NCI-H2227 treated with DMSO at 0.1 percent for 48 hours (cell line): ENCODE measurements at places on chromosomes 16 and 17.

GRCh38 chr17:74493331-74493833 is 26.9 kb downstream of the CD300A start:
- DNase-seq: peak; percentile 51

DNA sequence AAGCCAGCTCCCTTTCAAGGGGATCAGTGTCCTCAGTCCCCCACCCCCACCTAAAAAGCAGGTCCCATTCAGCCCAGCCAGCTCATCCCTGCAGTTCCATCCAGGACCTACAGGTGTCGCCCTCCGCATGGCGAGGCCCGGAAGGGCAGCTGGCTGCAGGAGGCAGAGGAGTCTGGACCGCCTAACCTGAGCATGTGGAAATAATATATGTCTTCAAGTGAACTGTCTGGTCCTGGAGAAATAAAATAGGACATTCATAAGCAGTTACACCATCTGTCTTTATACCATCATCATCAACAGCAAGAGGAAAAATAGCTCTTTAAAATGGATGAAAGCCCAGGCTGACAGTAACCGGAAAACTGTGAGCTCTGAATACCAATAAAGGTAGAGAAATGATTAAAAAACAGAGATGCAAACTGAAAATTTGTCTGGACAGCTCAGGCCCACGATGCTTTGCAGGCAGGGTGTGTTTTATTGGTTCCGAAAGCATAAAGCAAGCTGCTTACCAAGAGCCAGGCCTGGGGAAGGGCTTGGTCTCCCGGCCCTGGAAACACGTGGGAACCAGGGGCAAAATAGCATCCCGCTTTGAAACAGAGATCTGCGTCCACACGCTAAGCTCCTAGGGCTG is 215.2 kb downstream of the ZFHX3 start:
- DNase-seq: peak; percentile 32

DNA sequence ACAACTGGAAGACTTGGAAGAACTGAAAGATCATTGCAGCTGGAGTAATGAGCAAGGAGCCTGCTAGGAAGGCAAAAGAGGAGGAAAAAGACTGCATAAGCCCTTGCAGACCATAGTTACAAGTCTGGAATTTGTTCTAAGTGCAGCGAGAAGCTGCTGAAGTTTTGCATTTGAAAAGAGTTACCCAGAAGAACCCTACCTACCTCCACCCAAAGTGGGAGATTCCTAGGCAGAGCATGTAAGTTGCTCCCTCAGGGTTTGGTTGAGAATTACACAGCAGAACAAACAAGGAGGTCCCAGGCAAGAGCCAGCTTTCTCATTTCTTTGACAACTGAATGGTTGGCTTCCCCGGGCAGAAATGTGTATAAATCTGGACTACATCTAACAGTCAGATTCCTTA is 118.7 kb upstream of the NUDT7 start:
- DNase-seq: no peak

- peak; percentile 53 for DNase-seq
Observed at GRCh38 chr17:16407911-16408588, 7.3 kb upstream of the TRPV2 start.

DNA sequence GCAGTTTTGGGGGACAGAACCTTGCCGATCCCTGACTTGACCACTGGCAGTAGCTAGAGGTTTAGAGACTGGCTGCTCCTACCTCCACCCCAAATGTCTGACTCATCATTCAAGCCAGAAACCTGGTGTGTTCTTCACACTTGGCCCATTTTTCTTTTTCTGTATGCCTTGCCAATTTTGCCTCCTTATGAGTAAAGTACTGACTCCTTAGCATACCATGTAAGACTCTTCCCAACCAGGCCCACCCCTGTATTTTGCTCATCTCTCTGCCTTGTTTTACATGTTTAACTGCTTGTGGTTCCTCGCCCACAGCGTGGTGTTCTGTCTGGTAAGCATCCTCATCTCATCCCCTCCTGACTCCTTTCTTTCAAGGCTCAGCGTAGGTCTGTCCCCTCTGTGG is 37.9 kb downstream of the NUP88 start:
- no peak for DNase-seq

- DNase-seq: no peak
Observed at GRCh38 chr17:42290577-42290976, 2.3 kb downstream of the STAT5A start.

GRCh38 chr17:15092261-15092660 is 172.9 kb downstream of the PMP22 start:
- no peak for DNase-seq

GRCh38 chr16:7083096-7083495 is 249.5 kb upstream of the RBFOX1 start:
- DNase-seq: no peak

- DNase-seq: no peak
Observed at GRCh38 chr16:57658878-57659674, 9.0 kb upstream of the ADGRG3 start.

DNA sequence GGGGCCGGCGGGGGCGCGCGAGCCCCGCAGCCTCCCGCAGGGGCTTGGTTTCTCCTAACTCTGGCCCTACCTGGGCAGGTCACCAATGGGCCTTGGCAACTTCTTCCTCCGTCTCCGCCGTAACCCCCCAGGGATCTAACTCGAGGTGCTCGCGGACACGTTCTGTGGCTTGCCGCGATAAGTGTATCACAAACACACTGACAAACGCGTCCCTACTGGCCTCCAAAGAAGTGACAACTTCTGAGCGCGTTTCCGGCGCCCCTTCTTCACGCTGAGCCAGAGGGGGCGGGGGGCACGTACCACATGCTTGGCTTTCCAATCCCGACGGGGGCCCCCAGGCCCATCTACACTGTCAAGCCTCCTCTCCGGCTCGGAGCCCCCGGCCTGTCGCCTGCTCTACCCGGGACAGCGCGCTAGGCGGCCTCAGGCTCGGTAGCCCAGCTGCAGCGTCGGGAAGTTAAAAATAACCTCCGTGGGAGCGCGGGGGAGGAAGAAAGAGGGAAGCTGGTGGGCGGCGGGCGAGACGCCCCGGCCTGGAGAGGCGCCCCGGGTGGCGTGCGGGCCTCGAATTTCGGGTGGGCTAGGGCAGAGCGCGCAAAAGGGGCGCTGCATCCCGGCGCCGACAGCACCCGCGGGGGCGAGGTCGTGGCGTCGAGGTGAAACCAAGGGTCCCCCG is 725 bp upstream of the SPHK1 start:
- no peak for DNase-seq

- DNase-seq: no peak
Observed at GRCh38 chr17:78002166-78002565, 43.7 kb downstream of the TNRC6C start.

- DNase-seq: peak; percentile 88
Observed at GRCh38 chr17:63116967-63117830, 151.2 kb downstream of the TANC2 start.

GRCh38 chr16:74268372-74268782 is 28.2 kb upstream of the PSMD7 start:
- peak; percentile 63 for DNase-seq

GRCh38 chr17:55735731-55736405 is 13.2 kb upstream of the TMEM100 start:
- no peak for DNase-seq

DNA sequence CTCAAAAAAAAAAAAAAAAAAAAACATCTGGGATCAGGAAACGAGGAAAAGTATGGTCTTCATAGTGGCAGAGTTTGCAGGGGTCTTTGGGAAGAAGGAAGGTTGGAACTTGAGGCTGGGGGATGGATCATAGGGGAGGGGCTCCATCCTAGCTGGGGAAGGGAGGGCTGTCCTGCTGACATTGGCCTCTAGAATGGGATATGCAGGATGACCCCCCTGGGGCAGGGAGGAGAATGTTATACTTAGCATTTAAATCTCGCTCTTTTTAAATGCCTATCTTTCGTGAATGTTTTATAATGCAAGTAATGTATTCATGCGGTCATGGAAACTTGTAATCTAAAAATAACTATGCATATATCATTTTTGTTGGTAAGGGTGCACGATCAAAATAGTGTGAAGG is 33.2 kb downstream of the TMEM235 start:
- no peak for DNase-seq

DNA sequence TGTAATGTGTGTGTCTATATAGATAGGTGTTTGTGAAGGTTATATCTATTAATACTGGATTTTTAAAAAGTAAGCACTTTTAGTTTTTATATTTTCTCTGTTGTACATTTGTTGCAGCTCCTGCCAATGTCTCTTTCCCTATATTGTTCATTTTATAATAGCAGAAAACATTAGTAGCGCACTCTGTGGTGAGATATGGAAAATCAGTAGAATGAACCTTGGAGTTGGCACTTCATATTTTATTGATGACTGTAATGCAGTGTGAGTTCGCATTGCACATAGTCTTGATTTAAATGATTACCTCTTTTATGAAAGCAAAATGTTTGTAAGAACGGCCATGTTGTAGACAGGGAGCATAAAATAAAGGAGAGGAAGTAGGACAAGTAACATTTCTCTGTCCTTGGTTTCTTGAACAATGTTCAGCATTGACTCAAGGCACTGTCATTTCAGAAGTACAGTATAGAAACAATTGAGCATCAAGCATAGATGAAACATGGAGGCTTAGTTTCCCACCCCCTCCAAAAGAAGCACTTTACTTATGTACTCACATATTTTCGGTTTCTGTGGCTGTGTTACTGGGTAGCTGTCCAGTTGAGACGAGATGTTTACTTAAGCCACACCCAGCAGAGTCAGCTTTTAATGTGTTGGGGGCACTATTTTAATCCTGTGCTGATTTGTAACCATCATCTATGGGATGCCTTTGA is 74.0 kb downstream of the TANC2 start:
- no peak for DNase-seq

GRCh38 chr17:7043497-7044198 is at the start of gene SLC16A11:
TSS of gene SLC16A11 (minus strand) at chr17:7044092. CDS start at chr17:7043513, 579 bp downstream.
- no peak for DNase-seq

DNA sequence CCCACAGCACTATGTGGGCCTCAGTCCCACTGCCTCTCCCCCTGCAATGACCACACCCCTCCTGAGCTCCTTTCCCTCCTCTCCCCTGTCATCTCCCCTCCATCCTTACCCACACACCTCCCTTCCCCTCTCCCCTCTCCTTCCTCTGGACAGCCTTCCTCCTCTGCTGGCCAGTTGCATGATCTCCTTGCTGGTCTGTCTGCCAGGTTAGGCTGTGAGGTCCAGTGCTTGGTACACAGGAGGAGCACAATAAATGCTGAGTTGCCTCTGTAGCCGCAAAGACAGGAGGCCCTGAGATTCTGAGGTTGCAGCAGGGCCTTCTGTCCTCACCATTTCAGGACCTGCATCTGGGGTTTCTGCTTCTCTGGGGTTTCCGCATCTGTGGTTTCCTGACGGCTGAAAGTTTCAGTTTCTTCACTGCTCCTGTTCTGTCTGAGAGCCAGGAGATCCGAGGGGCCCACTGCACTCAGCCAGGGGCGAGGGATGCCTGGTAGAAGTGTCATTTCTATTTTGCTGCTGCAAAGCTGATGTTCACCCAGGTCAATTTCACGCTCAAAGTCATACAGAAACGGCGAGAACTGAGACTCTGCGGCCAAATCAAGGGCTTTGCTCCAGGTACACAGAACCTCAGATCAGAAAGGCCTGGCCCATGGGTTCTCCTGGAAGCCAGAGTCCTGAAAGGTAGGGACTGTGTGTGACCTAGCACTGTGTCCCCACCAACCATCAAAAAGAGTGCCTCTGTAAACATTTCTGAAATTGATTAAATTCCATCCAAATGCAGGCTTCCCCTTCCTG is 4.6 kb upstream of the SLC12A3 start:
- DNase-seq: no peak

DNA sequence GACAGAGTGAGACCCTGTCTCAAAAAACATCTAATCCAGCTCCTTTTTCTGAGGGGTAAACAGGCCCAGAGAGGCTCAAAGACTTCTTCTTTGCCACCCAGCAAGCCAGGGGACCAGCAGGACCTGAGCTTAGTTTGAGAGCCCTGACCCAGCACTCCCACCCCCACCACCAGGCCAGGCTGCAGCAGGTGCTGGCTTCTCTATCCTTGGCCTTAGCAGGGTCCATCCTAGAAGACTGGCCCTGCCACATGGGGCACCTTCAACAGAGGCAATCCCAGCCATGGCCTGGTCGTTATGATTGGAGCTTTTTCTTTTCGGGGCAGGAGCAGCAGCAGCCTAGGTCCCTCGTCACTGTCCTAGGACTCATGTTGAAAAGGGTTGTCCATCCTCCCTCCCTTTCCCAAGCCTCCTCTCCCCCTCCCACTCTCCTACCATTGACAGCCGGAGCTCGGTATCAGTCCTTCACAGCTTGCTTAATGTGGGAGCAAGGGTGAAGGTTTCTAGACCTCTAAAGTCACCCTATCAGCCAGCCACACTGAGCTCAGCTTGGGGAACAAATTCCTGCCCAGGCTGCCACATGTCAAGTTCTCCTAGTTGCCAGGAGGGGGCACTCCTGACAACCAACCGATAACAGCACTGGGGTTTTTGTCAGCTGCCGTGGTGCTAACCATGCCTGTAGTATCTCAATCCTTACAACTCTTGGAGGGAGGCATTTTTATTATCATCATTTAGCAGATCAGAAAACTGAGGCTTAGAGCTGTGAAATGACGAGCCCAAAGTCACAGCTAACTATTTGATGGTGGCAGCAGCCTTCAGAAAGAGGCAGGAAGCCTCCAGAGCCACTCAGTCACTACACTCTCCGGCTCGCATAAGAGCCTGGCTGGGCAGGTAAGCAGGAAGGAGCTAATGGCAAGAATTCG is 11.2 kb downstream of the MRPL27 start:
- peak; percentile 25 for DNase-seq

DNA sequence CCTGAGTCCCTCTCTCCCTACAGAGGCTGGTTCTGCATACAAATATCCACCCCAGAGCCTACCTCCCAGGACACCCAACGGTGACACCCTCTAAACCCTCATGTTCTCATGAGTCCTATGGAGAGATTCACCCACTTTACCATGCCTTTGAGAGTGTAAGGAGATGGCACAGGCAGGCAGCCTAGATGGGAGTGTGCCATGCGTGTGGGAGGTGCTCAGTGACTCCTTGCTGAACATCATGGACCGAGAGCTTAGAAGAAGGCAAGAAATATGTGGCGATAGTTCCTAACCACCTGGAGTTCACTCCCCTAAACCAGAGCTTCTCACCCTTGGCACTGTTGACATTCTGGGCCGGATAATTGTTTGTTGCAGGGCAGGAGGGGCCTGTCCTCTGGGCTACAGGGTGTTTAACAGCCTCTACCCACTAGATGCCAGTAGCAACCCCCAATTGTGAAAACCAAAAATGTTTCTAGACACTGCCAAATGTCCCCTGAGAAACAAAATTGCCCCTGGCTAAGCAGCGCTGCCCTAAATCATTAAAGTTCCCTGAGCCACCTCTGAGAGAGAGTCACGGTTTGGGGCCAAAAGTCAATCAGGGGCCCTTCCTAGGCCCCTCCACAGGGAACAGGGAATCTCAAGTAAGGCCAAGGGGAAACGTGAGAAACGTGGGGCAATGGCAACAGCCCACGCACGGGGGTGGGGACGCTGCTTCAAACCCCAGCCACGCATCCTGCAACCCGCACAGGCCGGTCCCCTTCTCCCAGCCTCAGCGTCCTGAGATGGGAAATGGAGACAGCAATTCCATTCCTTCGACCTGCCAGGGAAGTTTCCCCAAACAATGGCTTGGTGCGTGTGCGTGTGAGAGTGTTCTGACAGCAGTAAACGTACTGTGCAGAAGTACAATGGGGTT is 66.8 kb downstream of the C16orf78 start:
- DNase-seq: no peak

GRCh38 chr16:23333831-23334456 is 31.8 kb downstream of the SCNN1B start:
- DNase-seq: no peak
